ENCODE measurements at places on chromosomes 4 and X.
A peak's percentile ranks its signal among the peaks of the same experiment; 100 is the strongest.

DNA sequence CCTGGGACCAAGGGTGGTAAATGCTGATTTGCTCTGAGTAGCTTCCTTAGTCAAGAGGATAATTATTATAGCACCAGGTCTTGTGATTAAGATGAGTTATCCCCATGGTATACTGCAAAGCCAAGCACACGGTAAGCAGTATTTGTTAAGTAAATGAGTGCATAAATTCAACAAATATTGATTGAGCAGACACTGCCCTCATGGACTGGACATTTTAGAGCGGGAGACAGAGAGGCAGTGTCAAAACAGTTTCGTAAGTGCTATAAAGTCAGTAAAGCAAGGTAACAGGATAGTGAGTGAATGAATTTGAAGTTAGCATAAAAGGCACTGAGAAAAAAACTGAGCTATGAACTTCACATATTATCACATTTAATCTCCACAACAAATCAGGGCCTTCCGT lies 13.9 kb downstream of the PHF8 start:
- no peak for DNase-seq

DNA sequence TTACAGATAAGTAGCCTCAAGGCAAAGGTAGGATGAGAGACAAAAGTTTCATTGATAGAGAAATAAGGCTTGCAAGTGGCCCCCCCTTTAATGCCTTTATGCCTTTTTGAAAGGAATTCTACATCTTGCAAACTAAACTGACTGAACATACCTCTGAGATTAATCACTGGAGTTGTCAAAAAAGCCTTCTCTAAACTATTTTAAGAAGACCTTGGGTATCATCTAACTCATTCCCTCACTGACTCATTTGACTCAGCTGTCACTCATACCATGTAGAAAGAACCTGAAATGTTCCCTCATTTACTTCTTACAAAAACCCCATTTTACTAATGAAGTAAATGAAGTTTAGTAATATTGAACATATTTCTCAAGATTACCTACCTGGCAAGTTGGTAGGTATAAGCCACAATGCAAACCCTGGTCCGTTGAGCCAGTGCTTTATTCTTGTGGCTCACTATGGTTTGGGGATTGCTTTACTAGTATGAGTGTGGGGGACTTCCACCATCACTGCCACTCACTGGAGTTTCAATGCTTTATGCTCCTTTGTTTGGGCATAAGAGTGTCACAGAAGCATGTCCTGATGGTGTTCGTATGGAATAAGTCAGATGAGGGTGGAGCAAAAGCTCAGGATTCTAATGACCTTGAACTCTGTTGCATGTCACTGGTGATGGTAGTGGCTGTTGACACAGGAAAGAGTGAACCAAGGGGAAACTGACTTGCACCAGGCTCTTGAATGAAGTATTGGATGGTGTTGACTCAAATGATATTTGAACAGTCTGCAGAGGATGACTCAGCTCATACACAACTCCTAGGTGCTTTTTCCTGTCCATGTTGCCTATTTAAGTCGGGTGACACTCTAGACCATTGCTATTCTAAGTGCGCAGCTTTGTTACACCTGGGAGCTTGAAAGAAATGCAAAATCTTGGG lies 305.5 kb upstream of the EMCN start:
- no peak for DNase-seq

DNA sequence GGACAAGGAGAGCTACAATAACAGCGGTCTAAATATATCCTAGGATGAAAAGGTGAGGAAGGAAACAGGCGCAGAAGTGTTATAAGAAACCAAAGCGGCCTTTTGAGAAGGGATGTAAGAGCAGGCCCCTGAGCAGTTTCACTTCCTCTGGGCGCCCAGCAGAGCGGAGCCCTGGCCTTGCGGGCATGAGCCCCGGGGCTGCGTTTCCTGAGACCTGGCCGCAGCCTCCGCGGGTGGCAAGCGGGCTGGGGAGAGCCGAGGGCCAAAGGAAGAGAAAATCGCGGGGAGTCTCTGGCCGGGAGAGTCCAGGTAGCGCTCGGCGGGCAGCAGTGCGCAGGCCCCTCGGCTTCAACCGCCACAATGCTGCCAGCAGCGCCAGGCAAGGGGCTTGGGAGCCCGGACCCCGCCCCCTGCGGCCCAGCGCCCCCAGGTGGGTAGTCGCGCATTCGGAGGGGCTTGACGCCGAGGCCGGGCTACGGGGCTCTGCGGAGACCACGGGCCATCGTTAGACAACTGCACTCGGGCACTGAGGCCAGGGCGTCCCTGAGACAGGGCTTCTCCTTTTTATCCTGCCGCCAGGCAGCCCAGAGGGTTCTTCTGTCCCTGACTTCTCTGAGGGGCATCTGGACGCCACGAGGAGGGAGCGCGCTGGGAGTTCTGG lies at the start of gene BANK1:
BANK1 (plus strand) TSS at position 210 of the 661 bp plus-strand sequence; CDS start at position 361, 151 bp downstream.
- DNase-seq, result no peak

GRCh38 chr4:2141762-2142451 lies 82.8 kb downstream of the NAT8L start:
- no peak for DNase-seq

DNA sequence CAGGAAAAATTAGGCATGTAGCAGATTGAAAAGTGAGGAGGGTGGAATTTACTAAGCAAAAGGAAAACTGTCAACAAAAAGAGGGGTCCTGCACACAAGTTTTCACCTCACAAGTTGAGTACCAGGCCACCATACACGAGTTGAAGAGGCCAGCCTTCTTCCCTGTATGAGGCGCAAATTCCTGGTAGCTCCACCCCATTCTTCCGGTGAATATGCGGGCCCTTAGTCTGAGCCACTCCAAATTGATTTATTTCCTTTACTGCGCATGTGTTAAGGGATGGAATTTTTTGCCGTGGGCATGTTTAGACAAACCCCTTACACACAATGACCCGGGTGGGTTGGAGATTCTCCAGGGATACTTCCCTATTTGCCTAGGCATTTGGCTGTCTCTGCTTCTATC lies 942.1 kb upstream of the GRIA3 start:
- no peak for DNase-seq

- no peak for DNase-seq
Measured at GRCh38 chr4:79290376-79290775, 35.5 kb downstream of the NAA11 start.

DNA sequence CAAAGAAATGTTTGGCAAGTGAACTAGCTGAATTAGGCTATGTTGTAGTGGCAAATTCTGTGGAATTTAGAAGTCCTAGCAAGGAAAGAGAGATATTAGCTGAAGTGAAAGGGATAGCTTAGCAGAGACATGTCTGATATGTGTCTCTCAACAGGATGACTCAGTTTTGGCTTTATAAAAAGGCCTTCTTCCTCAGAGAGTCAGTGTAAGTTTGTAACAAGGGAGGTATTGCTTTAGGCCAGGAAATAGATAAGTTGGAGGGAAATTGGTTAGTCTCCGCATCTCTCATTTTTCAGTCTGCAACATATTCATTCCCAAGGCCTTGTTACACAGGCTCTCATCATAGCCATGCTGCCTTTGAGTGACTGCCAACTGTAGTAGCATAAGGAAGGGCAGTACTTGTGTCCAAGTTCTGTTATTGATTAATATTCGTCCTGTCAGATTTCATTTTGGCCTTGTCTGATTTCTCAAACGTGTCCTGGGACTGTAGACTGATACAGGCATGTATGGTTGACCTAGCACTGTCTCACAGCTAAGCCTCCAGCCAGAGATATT lies 4.0 kb downstream of the TMEM164 start:
- DNase-seq, result no peak

DNA sequence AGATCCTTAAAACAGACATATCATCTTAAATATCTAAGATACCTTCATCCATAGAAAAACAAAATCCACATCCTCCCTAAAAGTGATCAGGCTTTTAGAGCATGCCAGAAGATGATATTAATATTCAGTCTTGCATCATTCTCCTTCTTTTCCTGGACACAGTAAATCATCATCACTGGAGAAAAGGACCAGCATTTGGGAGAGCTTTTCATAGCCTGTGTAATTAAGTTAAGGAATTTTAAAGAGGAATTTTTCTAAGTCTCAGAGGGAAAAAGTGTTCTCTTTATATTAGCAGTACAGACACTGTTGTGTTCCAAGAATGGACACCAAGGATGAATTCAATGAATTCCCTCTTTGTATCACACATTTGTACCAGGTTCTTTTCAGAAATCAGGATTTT lies 696 bp downstream of the SCRG1 start:
- no peak for DNase-seq

GRCh38 chrX:100658941-100659381 lies 15.0 kb downstream of the SRPX2 start:
- peak; percentile 63 for DNase-seq

- no peak for DNase-seq
Measured at GRCh38 chrX:53631156-53631555, 55.4 kb downstream of the HUWE1 start.

GRCh38 chr4:129561886-129562671 lies 466.1 kb downstream of the C4orf33 start:
- no peak for DNase-seq

- DNase-seq, result no peak
Measured at GRCh38 chr4:150021483-150021882, 56.8 kb upstream of the DCLK2 start.

DNA sequence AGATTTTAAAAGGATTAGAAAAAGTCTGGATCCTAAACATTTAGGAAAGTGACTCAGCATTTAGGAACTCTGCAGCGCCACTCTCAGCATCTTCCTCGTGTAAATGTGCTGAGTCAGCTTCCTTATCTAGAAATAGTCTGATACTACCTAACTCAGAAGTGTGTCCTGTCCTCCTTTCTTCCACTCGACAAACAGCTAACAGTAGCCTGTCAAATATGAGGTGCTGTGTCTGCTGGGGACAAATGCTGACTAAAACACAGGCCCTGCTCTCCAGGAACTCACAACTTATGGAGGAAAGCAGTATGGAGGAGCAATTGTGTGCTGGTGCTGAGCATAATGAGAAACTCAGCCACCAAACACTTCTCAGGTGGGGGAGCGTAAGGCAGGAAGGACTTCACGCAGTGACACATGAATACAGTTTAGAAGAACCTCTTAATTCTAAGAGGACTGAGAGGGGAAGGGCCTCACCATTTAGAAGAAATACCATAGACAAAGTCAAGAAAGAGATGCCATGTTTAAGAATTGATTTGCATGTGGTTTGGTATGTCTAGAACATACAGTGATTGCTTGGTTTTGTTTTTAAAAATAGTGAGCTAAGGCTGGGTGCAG lies 125.3 kb downstream of the SOWAHB start:
- no peak for DNase-seq

DNA sequence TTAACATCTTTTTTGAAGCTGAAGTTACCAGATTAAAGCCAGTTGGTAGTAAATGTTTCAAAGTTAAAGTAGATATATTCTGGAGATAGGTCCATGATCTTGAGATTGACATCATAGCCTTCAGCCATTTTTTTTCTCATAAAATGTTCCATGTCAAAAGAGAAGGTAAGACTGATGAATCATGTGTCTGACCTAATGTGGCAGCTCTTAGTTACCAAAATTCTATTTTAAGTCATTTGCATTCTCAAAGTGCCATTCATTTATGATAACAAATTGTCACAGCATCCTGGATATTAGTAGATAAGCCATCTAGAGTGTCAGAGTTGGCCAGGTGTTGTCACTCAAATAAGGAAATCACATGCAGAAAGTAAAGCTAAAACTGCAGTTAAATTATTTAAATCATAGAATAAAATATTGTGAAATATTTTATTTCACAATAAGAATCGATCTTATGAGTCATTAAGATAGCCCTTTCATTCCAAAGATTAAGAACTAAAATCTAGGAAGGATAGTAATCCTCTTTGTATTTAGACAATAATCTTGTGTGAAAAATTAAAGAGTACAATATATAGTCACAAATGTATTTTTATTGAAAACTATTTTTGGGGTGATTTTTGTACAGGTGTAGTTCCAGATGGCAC lies 65.7 kb upstream of the ADAD1 start:
- DNase-seq, result no peak

GRCh38 chr4:183863155-183863825 lies 41.8 kb upstream of the STOX2 start:
- no peak for DNase-seq

GRCh38 chrX:97844943-97845342 lies 961.2 kb downstream of the RPA4 start:
- DNase-seq, result no peak

GRCh38 chr4:86393749-86394148 lies 33.9 kb upstream of the MAPK10 start:
- no peak for DNase-seq

- DNase-seq, result no peak
Measured at GRCh38 chr4:834368-835147, 8.6 kb upstream of the CPLX1 start.
